ENCODE measurements at places on chromosomes 1 and 21. TPM values are rescaled to one million over a fixed set of nuclear protein-coding genes. Genes with fewer than 3 reads are reported as not detected.

Gene NUF2
- 1.3 TPM for total RNA-seq

Gene CCDC30
- total RNA-seq: 8.9 TPM

Gene CD164L2
- total RNA-seq: not detected

Gene DCAF6
- 53.7 TPM for total RNA-seq

Gene SYF2
- 39.9 TPM for total RNA-seq
